Forelimb muscle (tissue), 1 donor: ENCODE measurements at places on chromosomes 6 and 20. TPM values are rescaled to one million over a fixed set of nuclear protein-coding genes. Genes with fewer than 3 reads are reported as not detected.

DNA sequence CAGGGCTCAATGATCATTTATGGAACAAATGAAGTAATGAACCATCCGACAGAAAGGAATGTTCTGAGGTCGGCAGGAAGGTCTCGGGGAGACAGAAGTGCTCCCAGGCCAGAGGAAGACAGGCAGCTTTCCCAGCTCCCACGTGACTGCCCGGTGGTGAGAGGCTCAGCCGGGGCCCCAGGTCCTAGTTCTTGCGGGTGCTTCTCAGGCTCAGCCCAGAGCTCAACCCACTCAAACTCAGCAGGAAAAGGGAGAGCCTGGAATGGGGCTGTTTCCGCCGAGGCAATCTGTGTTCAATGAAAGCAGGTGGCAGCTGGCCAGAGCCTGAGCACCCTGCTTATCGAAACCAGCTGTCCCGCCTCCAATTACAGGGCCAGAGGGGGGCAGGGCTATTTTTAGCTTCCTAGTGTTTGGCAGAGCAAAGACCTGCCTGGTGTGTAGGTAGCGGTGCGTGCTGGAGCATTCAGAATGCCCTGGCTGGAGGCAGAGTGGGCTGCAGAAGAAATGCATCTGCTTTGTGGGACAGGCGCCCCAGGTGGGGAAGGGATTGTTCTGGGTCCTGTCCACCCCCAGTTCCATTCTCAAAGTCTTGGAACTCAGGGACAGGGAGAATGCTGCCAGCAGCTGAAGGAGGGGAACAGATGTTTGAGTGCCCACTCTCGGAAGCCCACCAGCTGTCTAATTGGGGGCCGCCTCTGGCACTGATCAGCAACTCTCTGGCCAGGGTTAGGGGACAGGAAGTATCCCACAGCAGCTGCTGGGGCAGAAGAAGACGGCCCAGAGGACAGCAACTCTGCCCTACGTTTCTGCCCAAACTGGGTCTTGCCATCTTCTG, 145.1 kb downstream of the PREX1 start:
- no peak for DNase-seq

TRIM10 gene
- polyA plus RNA-seq: 0.48 TPM

- DNase-seq: no peak
Observed at GRCh38 chr6:43855247-43855646, 85.2 kb downstream of the VEGFA start.

GSTA5 gene
- polyA plus RNA-seq: not detected

DNA sequence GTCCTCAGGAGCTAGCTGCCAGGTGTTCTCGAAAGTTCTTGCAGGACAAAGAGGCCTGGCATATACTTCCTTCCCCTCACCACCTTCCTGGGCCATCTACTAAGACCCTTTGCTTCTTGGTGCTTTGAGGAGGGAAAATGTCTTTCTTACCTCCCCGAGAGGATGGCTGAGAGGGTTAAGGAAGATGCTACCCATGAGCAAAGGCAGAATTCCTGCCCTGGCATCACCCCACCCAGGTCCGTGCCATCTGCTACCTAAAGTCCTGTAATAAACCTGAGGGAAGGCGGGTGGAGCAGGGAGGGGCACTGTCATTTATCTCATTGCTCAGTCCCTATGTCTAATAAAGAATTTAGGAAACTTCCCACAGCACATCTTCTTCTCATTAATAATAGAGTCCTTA, 16.2 kb downstream of the GFOD1 start:
- DNase-seq: no peak

DNA sequence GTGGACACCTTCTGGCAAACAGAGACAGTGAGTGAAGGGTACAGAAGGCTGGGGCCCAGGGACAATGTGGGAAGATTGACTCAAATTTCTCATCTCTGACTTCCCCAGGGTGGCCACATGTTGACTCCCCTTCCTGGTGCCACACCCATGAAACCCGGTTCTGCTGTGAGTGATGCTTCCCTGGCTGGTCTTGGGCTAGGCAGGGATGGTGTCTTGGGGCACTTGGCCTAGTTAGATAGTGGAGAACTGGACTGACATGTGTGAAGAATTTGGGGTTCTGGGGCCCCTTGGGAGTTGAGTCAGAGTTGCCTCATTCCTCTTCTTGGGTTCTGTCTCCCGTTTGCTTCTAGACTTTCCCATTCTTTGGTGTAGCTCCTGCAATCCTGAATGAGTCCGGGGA, 34.2 kb downstream of the GSS start:
- DNase-seq: no peak

- DNase-seq: no peak
Observed at GRCh38 chr20:17485017-17485416, 46.2 kb downstream of the BFSP1 start.

- no peak for DNase-seq
Observed at GRCh38 chr20:52190437-52191131, 995 bp downstream of the ZFP64 start.

DNA sequence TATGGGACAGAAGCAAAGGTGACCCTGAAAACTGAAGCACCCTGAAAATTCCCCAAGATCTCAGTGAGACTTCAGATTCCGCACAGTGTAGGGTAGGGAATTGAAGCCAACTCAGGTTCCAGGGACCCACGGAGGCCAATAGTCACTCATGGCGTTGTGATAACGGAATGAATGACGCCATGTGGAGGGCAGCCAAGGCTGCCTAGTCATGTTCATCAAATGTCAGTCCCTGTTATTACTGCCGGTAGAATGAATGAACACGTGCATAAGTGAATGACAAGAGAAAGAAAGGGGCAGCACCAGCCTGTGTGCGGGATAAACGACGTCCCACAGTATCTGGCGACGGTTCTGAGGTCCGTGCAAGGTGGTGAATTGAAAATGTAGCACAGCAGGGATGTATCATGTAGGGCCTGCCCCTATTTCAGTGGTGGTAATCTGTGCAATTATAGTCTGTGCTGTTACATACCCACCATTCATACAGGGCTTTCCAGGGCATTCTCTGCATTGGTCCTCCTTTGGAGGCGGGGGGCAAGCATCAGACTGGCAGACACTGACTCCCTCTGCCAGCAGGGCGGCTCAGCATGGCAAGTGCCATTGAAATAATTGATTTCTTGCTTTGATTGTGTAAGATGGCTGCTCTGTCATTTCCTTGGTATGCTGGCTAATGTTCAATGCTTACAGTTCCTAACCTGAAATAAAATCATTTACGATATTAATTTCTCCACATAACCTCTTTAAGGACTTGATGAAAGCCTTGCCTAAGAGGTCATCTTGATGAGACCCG, 386.9 kb downstream of the CDH4 start:
- no peak for DNase-seq

DNA sequence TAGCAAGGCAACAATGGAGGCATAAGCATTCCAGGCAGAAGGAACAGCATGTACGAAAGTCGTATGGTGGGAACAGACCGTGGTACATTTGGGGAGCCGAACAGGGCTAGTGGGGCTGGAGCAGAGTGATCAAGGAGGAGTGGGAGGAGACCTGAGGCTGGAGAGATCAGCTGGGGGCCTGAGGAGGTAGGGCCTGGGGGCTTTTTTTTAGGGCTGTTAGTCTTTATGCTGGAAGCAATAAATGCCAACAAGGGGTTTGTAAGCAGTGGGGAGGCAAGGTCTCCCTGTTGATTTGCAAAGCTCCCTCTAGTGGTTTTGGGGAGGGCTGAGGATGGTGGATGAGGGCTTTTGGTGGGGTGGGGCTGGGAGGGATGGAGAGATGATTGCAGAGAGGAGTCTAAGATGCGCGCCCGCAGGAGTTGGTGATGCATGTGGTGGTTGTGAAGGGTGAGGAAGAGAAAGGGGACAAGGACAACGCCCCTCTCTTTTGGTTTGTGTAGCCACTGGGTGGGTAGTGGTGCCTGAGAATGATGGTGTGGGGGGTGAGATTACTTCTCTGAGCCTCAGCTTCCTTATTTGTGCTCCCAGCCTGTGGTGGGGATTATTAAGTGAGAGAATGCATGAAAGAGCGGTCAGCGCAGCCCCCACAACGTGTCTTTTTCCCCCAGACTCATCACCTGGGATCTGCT, 74.1 kb upstream of the TOX2 start:
- no peak for DNase-seq

GRCh38 chr20:61099806-61100205, 152.3 kb upstream of the CDH4 start:
- DNase-seq: peak; percentile 45

DNA sequence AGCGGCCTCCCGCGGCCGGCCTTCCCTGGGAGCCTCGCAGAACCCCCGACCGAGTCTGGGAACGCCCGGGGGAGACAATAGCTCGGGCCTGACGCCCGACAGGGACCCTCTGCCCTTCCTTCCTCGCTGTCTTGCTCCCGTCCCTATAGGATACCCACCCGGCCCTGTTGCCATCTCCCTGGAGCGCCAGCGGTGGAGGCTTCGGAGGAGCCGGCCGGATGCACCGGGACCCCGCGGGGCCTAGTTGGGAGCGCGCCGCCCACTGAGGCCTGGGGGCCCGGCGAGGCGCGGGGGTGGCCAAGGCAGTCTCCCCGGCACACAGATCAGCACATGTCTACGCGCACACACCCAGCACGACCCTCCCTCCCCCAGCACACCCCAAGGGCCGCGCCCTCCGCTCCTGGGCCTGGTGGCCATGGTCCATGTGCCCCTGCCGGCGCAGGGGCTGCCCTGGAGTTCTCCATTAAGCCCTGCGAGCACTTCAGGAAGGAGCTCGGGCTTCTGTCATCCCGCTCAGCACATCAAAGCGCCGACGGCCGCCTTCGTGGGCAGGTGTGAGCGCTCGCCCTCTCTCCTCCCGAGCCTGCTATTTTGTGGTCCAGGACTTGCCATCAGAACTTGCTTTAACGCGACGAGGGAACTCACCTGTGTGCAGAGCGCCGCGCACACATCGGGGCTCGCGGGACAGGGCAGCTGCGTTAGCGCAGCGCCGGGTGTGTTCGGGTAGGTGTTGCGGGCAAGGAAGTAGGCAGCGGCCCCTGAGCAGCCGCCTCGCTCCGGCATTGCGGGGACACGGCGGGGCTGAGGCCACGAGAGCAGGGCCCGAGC, 3.7 kb downstream of the FOXF2 start:
- DNase-seq: no peak

DNA sequence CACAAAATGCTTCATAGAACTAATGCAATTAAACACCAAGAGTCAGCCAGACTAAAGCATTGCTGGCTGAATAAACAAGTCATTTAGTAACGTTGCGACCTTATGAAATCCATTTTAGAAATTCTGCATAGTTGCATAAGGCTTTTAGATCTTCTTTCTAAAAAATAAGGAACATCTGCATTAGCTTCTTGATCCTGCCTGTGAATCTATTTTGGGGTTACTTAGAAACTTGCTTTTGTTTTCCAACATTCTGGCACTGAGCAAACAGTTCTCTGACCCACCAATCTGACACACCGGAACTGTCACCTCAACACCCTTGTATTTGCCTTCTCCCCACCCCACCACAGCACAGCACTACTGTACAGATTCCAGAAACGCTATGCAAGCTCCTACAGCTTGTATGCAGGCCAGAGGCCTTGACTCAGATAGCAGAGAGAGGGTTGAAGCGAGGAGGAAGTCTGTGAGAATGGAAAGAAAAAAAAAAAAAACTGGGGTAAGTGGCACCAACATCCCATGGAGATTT, 55.0 kb downstream of the KIF13A start:
- DNase-seq: peak; percentile 69

DNA sequence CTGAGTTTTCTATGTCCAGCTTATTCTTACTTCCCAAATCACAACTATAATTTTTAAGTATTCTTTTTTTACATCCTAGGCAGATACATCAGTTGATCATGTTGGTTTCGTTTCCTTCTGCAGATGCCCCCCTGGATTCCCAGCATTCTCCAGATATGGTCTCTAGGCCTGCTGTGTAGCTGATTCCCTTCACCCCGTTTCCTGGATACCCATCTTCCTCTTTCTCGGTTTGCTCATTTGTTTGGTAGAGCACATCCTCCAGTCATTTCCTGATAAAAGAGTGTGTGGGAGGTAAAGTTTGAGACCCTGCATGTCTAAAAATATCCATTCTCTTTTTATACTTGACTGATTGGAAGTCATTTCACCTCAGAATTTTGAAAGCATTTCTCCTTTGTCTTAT, 66.4 kb downstream of the ANKS1A start:
- no peak for DNase-seq

MRAP2 gene
- 26.8 TPM for polyA plus RNA-seq

PDYN gene
- polyA plus RNA-seq: not detected

- DNase-seq: no peak
Observed at GRCh38 chr20:60513141-60513540, 554.9 kb downstream of the CDH26 start.

DNA sequence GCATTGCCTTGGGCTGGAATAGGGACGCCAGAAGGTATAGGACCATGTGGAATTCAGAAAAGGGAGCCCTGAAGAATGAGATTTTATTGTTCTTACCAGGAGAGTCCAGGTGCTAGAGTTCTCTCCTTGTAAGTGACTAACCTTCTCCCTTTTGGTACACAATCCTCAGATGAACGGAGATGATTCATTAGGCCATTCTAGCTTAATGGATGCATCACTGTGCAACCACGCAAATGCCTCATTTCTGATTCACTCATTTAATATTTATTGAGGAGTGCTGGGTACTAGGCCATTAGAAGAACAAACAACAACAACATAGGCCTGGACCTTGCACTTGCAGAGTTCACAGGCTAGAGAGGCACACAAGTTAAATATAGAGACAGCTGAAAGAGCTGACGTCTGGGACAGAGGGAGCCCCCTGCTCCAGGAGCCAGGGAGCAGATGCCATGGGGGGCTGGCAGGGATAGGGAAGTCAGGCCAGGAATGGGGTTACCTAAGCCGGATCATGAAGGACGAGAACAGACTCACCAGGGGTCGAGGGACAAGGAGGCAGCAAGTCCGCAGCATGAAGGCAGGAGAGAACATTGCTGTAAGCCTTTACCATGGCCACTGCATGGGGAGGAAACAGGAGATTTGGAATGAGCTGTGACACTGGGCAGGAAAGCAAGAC, 179.5 kb upstream of the AKAP12 start:
- no peak for DNase-seq
